ENCODE measurements at places on chromosomes 1 and 21. TPM values are rescaled to one million over a fixed set of nuclear protein-coding genes. Genes with fewer than 3 reads are reported as not detected.

DNA sequence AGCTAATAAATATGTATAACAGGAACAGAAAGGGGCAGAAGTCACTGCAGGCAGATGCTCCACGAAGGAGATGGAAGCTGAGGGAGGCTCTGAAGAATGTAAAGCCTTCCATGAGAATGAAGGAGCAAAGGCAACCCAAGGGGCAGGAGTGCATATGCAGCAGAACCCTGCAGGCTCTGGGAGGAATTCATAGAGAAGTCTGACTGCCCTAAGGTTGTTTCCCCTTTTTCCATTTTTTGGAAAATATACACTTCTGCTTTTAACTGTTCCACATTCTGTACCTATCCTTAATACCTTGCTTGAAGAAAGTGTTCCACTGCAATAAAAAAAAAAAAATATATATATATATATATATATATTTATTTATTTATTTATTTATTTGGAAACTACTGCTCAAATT is 69.6 kb downstream of the CD34 start:
- no peak for DNase-seq
- no peaks in the 10 kb centered on the region for H3K27me3 ChIP-seq
- H3K36me3 ChIP-seq: peaks cover 4% of the 10 kb centered on the region
- H3K4me1 ChIP-seq: peaks cover 2% of the 10 kb centered on the region

- H3K4me1 ChIP-seq: no peaks in the 10 kb centered on the region
- H3K4me3 ChIP-seq: no peak overlapping the region
- H3K27ac ChIP-seq: no peak overlapping the region
- no peak for DNase-seq
- no peaks in the 10 kb centered on the region for H3K36me3 ChIP-seq
Measured at GRCh38 chr1:7454895-7455784, 316.0 kb upstream of the VAMP3 start.

GOLT1A gene
- not detected for total RNA-seq

DNA sequence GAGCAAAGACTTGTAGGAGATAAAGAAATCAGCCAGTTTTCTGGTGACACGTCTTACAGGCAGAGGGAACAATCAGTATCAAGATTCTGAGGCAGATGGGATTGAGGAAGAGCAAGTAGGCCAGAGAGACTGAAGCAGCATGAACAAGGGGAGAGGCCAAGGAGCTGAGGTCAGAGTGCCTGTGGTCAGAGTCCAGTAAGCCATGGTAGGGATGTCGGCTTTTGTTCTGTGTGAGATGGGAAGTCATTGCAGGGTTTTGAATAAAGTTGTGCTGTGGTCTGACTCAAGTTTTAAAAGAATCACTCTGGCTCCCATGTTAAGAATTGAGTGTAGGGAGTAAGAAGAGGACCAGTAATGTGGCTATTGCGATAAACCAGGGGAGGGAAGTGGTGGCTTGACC is 85.9 kb upstream of the IVNS1ABP start:
- H3K27me3 ChIP-seq: no peaks in the 10 kb centered on the region
- no peak overlapping the region for H3K4me3 ChIP-seq
- DNase-seq: no peak
- no peaks in the 10 kb centered on the region for H3K4me1 ChIP-seq
- H3K27ac ChIP-seq: no peak overlapping the region

DNA sequence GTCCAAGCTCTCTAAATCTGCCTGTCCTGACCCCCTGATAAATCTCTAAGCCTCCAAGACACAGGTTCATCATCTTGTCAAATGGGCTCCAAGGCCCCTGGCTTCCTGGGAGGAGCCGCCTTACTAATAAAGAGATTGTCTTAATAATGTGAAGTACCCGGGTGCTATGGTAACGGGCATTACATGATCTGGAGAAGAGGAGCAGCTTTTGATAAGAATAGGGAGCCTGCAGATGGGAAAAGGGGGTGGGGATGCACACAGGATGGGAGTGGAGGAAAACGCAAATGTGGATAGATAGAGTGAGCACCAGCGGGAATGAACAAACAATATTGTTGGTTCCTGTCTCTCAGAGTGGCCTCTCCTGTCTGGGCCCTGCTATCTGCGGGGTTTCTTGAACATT is 11.9 kb upstream of the RXRG start:
- no peak overlapping the region for H3K27ac ChIP-seq
- no peaks in the 10 kb centered on the region for H3K36me3 ChIP-seq
- no peaks in the 10 kb centered on the region for H3K27me3 ChIP-seq
- no peaks in the 10 kb centered on the region for H3K4me1 ChIP-seq

KRTAP21-2 gene
- total RNA-seq: not detected

GRCh38 chr1:154533952-154534844 is 24.3 kb downstream of the UBE2Q1 start:
- H3K27ac ChIP-seq: no peak overlapping the region
- no peaks in the 10 kb centered on the region for H3K27me3 ChIP-seq
- H3K4me3 ChIP-seq: no peak overlapping the region
- no peaks in the 10 kb centered on the region for H3K36me3 ChIP-seq
- H3K4me1 ChIP-seq: no peaks in the 10 kb centered on the region

DNA sequence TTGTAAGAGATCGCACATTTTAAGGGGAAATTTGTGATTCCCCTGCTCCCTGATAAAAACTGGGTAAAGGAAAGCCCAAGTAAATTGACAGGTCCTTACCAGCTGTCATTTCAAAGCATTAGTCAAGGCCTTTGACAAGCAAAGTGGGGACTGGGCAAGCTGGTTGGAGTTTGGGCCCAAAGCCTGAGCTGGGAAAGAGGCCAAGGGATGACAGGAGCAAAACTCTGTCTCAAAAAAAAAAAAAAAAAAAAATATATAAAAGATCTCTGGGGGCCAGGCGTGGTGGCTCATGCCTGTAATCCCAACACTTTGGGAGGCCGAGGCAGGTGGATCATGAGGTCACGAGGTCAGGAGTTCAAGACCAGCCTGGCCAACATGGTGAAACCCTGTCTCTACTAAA is 36.9 kb downstream of the SLC2A1 start:
- H3K36me3 ChIP-seq: peaks cover 4% of the 10 kb centered on the region
- H3K4me1 ChIP-seq: peaks cover 10% of the 10 kb centered on the region
- no peak for DNase-seq
- H3K4me3 ChIP-seq: no peak overlapping the region
- no peaks in the 10 kb centered on the region for H3K27me3 ChIP-seq

DNA sequence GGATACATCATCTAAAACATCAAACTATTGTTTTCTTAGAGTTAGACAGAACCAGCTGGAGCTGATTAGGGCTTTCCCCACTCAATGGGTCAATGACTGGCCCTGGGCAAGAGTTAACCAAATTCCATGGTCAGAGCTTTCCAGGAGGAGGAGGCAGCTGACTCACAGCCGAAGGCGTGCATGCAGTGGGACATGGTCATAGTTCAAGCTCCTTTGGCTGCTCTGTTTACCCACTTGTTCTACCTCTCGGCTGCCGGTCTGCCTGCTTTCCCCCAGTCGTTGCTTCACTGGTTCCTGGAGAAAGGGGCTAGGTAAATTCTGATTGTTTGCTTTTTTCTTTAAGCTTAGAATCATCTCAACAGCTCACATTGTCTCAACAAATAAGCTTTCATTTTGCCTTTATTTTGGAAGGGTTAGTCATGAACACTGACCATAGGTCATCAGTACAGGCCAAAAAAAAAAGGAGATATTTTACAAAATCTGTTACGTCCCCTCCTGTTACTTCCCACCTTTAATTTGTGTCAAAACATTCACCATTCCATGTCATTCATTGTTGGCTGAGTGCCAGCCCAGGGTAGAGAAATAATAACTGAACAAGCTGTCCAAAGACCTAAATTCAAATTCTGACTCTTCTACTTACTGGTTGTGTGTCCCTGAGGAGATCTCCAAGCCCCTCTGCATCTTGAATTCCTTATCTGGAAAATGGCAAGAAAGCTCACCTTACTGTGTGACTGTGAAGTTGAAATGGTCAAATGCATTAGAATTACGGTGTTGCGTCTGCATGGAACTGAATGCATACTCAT is 12.0 kb downstream of the MAB21L3 start:
- H3K4me3 ChIP-seq: no peak overlapping the region
- no peak overlapping the region for H3K27ac ChIP-seq
- H3K36me3 ChIP-seq: no peaks in the 10 kb centered on the region
- no peak for DNase-seq
- H3K27me3 ChIP-seq: no peaks in the 10 kb centered on the region

DNA sequence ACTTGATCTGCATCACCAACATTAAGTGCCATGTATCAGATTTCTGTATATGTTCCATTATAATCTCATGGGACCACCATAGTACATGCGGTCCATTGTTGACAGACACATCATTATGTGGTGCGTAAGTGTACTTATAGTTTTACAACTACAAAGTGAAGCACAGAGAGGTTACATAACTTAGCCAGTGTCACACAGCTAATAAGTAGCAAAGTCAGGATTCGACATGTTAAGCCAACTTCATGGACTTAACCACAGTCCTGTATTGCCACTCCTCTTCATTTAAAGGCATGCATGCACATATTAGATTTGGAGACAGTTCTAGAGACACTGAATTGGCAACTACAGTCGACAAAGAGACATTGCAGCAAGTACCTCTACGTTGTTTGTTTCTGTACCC is 120.5 kb downstream of the ATF6 start:
- no peak overlapping the region for H3K27ac ChIP-seq
- H3K36me3 ChIP-seq: peaks cover 9% of the 10 kb centered on the region
- no peak overlapping the region for H3K4me3 ChIP-seq
- no peak for DNase-seq
- peaks cover 11% of the 10 kb centered on the region for H3K4me1 ChIP-seq
- H3K27me3 ChIP-seq: no peaks in the 10 kb centered on the region

GRCh38 chr21:31298618-31299269 is 45.3 kb downstream of the TIAM1 start:
- no peak for DNase-seq
- no peaks in the 10 kb centered on the region for H3K4me1 ChIP-seq
- H3K4me3 ChIP-seq: no peak overlapping the region
- H3K36me3 ChIP-seq: no peaks in the 10 kb centered on the region
- H3K27ac ChIP-seq: no peak overlapping the region

GRCh38 chr21:32753818-32754585 is 17.6 kb downstream of the PAXBP1 start:
- no peak overlapping the region for H3K27ac ChIP-seq
- H3K4me1 ChIP-seq: no peaks in the 10 kb centered on the region
- H3K27me3 ChIP-seq: no peaks in the 10 kb centered on the region
- H3K36me3 ChIP-seq: peaks cover 11% of the 10 kb centered on the region
- no peak for DNase-seq
- H3K4me3 ChIP-seq: no peak overlapping the region

LORICRIN gene
- total RNA-seq: not detected

CFHR1 gene
- total RNA-seq: not detected

GRCh38 chr1:20565234-20565633 is 12.9 kb downstream of the FAM43B start:
- DNase-seq: no peak
- peaks cover 3% of the 10 kb centered on the region for H3K27me3 ChIP-seq
- H3K36me3 ChIP-seq: no peaks in the 10 kb centered on the region
- no peaks in the 10 kb centered on the region for H3K4me1 ChIP-seq
- no peak overlapping the region for H3K4me3 ChIP-seq

GRCh38 chr1:36157115-36157903 is 1.3 kb downstream of the MAP7D1 start:
- H3K4me1 ChIP-seq: peaks cover 53% of the 10 kb centered on the region
- DNase-seq: no peak
- H3K36me3 ChIP-seq: no peaks in the 10 kb centered on the region
- H3K27me3 ChIP-seq: no peaks in the 10 kb centered on the region
- H3K4me3 ChIP-seq: peak overlapping the region; percentile 48
- peak overlapping the region; percentile 93 for H3K27ac ChIP-seq

KDF1 gene
- not detected for total RNA-seq

DNA sequence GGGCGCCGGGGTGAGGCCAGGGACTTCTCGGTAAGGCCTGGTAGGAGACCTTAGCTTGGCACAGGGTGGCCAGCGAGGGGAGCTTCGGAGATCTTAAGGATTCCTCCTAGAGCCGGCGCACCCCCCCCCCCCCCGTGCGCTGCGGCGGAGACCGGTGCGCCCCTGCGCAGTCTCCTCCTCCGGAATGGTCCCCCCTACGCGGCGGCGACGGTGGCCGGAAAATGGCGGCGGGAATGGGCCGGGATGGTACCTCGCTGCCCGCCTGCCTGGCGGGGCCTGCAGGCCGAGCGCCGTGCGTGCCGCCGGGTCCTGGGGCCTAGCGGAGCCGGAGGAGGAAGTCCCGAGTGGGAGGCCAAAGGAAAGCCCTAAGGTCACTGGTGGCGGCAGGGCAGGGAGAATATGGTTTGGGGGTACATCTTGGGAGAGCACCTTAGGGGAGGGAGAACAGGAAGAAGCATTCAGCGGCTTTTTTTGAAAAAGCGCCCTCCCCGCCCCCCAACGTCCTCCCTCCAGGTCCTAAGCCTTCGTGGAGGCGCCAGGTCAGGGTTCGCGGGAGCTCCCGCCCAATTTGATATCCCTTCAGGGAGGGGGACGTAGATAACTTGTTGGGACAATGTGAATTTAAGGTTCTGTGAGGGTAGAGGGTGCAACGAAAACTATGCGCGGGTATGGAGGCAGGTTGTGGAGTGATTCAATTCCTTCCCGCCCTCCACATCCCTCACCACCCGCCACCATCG is 429 bp downstream of the SRRM1 start:
- no peaks in the 10 kb centered on the region for H3K27me3 ChIP-seq
- peak overlapping the region; percentile 81 for H3K4me3 ChIP-seq

TCHHL1 gene
- not detected for total RNA-seq

GRCh38 chr1:87821335-87821697 is 492.6 kb downstream of the LMO4 start:
- no peak overlapping the region for H3K27ac ChIP-seq
- DNase-seq: no peak
- H3K27me3 ChIP-seq: no peaks in the 10 kb centered on the region
- no peaks in the 10 kb centered on the region for H3K4me1 ChIP-seq

DNA sequence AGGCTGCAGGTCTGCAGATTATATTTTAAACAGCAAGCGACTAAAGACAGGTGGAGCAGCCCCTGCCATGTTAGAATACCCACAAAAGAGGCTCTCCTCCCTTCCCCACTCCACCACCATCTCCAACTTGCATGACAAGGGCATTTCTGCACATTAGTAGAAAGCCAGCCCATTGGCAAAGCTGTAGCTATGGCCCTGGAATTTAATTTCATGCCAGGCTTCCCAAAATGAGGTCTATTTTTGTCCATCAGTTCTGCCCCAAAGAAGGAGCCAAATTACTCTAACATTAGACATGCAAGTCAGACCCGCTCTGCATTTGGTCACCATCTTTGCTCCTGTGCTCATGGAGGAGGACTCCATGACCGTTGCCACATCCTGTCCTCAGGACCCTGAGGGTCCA is 115.2 kb downstream of the LAMC2 start:
- no peaks in the 10 kb centered on the region for H3K36me3 ChIP-seq
- no peaks in the 10 kb centered on the region for H3K27me3 ChIP-seq
- no peak for DNase-seq
- no peak overlapping the region for H3K27ac ChIP-seq
- H3K4me1 ChIP-seq: no peaks in the 10 kb centered on the region

GRCh38 chr1:39917825-39918224 is 16.1 kb upstream of the MYCL start:
- H3K27me3 ChIP-seq: peaks cover 10% of the 10 kb centered on the region
- no peaks in the 10 kb centered on the region for H3K4me1 ChIP-seq
- no peak overlapping the region for H3K27ac ChIP-seq
- DNase-seq: no peak
- no peaks in the 10 kb centered on the region for H3K36me3 ChIP-seq

SGIP1 gene
- total RNA-seq: 68.9 TPM

DNA sequence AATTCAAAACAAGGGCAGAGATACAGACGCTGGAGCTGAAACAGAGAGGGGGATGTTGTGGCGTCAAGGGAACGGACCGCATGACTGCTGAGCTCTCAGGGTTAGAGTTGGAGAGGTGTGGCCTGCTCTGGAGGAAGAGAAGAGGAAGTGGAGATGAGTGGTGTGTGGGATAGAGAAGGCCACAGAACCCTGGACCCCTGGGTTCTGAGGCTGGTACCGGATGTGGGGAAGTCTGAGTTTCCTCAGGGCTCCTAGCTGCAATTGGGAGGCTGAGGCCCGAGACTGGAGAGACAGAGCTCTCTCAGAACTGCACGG is 1.8 kb downstream of the BCAN start:
- no peak overlapping the region for H3K4me3 ChIP-seq
- peaks cover 87% of the 10 kb centered on the region for H3K27me3 ChIP-seq
- H3K27ac ChIP-seq: no peak overlapping the region
- no peaks in the 10 kb centered on the region for H3K36me3 ChIP-seq
